H7 (cell line): ENCODE measurements at places on chromosomes 4 and X.

DNA sequence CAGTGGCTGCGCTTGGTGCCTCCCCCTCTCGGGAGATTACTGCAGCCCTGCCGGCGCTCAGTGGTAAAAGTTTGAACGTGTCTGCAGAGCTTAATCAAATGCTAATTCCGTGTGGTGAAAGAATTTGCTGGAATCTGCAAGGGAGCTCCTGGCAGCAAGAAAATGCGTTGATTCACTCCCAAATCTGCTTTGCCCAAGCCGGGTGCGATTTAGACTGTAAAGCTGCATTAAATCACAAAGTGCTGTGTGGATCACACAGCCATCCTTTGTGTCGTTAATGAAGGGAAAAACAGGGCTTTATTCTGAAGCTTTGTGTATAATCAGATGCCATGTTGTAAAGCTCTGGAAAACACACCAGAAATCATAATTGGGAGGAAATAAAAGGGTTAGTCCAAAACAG lies 444.1 kb downstream of the BCOR start:
- peak; percentile 76 for DNase-seq

- no peak for DNase-seq
Observed at GRCh38 chrX:155179346-155179997, 36.8 kb upstream of the VBP1 start.

- DNase-seq = no peak
Observed at GRCh38 chr4:176635372-176636261, 157.1 kb downstream of the VEGFC start.

DNA sequence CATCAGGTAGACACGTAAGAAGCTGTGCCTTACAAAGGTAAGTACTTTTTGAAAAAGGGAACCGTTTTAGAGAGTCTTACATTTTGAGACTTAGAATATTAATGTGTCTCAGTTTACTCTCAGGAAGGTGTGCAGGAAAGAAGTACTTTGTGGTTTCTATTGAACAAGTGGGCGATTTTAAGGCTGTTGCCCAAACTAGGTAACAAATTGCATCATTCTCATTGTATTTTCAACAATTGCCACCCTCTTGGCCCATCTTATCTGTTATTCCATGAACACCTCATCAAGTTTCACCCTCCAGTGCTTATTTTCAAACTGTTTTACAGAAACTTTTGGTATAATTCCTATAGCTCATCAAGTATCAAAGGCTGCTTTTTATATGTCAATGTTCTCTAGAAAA lies 158.3 kb downstream of the SLC4A4 start:
- no peak for DNase-seq

DNA sequence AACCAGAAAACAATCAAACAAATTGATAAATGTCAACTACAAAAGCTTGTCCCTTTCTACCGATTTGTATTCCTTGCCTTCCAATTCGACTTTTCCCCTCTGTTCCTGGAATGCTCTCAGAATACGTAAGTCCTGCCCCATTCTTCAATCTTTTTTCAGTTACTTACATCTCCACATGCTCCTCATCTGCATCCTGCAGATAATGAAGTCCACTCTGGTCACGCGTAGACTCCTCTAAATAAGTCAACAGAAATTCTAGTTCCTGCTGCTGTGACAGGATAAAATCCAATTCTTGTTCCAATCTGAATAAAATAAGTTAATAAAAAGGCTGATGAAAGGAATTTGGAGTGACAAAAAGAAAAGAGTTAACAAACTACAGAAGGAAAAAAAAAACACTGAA lies 34.4 kb upstream of the RBM41 start:
- no peak for DNase-seq

- no peak for DNase-seq
Observed at GRCh38 chr4:74613266-74613665, 168.3 kb downstream of the AREG start.

GRCh38 chrX:28351801-28352200 lies 235.4 kb upstream of the IL1RAPL1 start:
- DNase-seq = no peak

DNA sequence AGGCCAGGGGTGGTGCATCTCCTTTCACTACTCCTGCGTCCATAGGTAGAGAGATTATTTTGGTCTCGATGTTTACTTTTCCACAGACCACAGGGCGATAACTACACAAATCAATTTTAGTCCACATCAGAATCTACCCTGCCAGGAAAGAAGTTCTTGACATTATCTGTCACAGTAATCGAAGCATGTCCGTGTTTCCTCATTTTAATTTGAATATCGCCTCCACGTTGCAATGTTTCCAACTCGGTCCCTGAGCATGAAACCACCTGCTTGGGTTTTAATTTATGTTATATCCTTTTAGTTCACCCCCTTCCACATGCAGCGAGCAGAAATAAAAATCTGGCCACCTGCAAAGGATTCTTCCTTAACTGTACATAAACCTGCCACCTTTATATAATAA lies 100.1 kb upstream of the ATXN3L start:
- DNase-seq = no peak

- DNase-seq = no peak
Observed at GRCh38 chr4:18999595-18999994, 978.0 kb upstream of the LCORL start.

- no peak for DNase-seq
Observed at GRCh38 chr4:186146458-186146857, 42.0 kb downstream of the FAM149A start.

DNA sequence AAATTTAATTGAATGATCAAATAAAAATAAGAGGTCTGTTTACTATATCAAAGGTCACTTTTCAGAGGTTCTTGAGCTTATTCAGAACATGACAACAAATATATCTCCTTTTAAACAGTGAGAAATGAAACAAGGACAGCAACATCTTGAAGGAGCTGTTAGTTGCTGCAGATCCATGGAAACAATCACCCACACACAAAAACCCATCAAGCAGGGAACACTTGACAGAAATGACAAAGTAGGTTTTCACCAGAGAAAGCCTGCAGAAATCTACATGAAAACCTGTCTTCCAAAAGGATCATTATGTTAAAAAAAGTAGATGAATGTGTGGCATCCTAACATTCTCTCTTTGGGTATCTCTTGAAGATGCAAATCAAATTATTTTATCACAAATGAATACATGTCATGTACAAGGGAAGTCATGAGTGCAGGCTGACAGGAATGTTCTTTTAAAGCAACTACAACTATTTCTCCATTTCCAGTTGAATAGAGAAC lies 203.0 kb downstream of the GRIA2 start:
- no peak for DNase-seq

DNA sequence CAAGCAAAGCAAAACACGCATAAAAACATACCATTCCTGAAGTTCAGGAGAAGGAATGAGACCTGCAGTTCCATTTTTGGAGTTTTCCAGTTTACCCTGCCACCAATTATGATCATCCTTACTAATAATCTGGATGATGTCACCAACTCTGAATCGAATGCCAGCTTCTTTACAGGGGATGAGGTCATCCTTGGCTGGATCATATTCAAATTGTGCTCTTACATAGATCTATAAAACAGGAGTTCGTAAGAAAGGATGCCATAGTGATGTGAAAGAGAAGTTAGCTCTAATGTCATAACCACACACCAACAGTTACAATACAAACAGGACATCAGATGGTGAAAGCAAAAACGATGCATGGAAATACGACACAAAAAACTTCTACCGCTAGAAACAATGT lies 106.5 kb downstream of the NYX start:
- DNase-seq = no peak
